ENCODE measurements at places on chromosomes 16 and 17.
A peak's percentile ranks its signal among the peaks of the same experiment; 100 is the strongest.

- H3K27ac ChIP-seq, result no peak overlapping the region
- DNase-seq, result no peak
- H3K4me1 ChIP-seq, result no peaks in the 10 kb centered on the region
Measured at GRCh38 chr17:33732116-33732515, 439.0 kb upstream of the ASIC2 start.

DNA sequence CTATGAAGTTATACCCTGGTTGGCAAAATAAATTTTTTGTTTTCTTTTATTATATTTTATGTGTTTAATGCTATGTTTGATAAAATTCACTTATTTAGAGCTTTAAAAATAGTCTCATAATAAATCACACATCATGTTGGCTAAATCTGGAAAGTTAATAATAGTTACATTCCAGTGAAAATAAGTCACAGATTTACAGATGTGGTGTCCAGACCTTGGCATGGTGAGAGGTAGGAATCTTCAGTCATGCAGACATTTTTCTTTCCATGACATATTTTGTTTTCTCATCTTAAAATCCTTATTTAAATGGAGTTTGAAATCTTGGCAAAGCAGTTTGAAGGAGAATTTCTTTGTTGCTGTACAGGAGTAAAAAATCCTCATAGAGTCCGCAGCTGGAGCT, 48.1 kb upstream of the GOSR1 start:
- H3K4me3 ChIP-seq, result no peak overlapping the region
- DNase-seq, result no peak
- no peak overlapping the region for H3K27ac ChIP-seq
- H3K4me1 ChIP-seq, result peaks cover 7% of the 10 kb centered on the region
- H3K36me3 ChIP-seq, result no peaks in the 10 kb centered on the region
- H3K27me3 ChIP-seq, result no peaks in the 10 kb centered on the region

GRCh38 chr16:23986455-23986854, 150.7 kb downstream of the PRKCB start:
- no peaks in the 10 kb centered on the region for H3K27me3 ChIP-seq
- H3K36me3 ChIP-seq, result no peaks in the 10 kb centered on the region
- no peaks in the 10 kb centered on the region for H3K4me1 ChIP-seq
- DNase-seq, result no peak
- no peak overlapping the region for H3K27ac ChIP-seq
- H3K4me3 ChIP-seq, result no peak overlapping the region

GRCh38 chr17:12616161-12616560, 49.5 kb upstream of the MYOCD start:
- no peak overlapping the region for H3K4me3 ChIP-seq
- no peaks in the 10 kb centered on the region for H3K36me3 ChIP-seq
- no peak overlapping the region for H3K27ac ChIP-seq
- no peaks in the 10 kb centered on the region for H3K27me3 ChIP-seq

DNA sequence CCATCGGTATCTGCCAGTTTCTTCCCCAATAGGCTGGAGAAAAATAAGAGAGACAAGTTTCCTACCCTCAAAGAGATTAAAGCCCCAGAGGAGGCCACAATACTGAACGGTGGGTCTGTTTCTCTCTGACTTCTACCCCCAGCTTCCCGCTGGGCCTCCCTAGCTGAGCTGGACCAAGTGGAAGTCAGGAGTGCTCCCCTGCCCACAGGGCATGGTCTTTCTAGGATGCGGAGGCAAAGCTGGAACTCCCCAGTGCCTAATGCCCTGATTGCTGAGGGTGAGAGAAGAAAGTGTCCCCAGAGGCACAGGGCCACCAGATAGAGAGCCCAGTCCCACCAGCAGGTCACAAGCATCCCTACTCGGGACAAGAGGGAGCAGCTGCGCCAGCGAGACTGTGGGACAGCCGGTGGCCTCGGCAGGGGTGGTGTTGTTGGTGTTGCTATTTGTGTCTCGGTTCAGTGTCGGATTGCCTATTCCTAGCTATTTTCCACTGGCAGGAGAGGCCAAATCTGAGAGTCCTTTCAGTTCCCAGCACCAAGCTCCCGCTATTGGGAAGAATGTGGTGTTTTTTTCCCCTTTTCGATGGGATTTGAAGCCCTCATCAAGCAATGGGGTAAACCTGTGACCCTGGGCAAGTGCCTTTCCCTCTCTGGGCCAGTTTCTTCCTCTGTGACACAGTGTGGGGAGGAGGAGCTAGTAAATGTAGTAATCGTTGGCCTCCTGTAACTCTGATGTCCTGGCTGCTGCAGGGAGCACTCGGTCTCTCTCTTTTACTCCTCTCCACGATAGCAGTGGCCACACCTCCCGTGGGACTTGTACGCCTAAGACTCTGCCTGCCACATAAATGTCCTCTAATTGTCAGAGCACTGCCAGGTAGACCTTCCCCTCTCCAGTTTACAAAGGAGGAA, 22.5 kb upstream of the TBX2 start:
- no peaks in the 10 kb centered on the region for H3K4me1 ChIP-seq
- no peaks in the 10 kb centered on the region for H3K27me3 ChIP-seq
- H3K4me3 ChIP-seq, result no peak overlapping the region
- DNase-seq, result no peak

DNA sequence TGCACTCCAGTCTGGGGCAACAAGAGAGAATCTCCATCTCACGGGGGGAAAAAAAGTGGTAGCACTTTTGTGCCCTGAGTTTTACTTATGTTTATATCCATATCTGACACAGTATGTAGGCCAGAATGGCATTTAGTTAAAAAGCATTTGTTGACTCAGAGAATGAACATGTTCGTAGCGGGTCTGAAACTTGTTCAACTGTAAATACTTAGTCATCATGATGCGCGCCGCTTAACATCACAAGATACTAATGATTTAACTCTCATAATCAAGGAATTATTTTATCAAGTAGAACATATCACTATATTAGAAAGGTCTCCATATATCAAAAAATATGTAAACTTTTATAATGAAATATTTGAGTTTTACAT, 55.3 kb upstream of the ITGA2B start:
- peak overlapping the region; percentile 80 for H3K27ac ChIP-seq
- H3K4me3 ChIP-seq, result no peak overlapping the region

DNA sequence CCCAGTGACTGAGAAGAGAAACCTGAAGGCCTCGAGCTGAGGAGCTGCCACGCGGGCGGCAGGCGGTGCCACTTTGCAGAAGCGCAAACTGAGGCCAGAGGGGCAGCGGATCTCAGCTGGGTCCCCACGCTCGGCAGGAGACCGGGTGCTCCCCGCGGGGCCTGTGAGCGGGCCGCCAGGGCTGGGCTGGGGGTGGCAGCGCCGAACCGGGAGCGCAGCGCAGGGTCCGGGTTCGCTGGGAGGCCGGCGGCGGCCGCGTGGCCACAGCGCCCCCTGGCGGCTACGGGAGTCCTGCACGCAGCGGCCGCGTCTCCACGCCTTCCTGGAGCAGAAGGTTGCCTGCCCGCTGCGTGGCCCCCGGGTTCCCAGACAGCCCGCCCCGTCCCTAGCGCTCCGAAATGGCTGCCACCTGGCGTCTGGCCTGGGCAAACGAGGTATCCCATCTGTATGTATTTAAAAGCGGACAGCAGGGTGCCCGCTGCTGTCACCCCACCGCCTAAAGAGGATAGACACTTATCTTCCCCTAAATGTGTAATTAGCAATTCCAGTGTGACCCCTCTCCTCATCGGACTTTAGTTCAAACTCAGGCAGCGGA, 96.1 kb upstream of the CDH5 start:
- peaks cover 36% of the 10 kb centered on the region for H3K4me1 ChIP-seq
- H3K27ac ChIP-seq, result no peak overlapping the region
- peak overlapping the region; percentile 12 for H3K4me3 ChIP-seq

DNA sequence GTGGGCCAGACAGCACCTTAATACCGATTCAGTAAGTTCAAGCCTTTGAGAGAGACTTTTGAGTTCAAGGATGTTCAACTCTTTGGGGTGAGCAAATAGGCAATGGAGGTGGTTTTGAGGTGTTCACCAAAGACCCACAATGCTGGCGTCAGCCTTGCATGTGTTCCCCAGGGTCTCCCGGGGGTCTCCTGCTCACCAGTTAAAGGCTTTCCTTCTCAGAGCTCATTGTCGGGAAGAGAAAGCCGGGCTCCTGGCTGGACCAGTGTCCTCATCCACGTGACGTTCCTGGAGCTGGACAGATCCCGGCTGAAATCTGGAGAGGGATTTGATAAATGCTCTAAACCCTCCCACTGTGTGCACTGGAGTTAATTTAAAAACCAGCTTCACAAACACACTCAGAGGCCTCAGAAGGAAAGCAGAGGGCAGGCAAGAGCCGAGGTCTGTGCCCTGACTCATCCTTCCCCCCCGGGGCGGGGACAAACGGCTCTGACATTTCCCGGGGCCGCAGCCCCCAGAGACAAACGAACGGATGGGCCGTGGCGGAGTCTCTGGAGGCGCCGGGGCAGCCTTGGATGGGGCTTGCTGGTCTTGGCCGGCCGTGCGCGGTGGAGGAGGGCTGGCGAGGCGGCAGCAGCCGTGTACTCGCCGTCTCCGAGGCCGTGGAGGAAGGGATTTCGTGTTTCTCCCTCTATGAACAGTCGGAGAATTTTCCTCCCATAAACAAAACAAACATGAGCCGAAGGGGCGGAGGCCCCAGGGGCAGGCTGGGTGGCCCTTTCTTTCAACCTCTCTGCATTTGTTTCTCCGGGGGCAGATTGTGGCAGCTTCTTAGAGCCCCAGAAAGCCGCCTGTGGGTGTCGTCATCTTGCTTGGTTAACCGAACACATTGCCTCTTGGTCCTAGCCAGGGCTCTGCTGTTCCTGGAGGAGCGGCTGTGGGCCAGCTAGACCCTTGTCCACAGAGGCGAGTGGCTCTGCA, 94.2 kb downstream of the NTN1 start:
- no peaks in the 10 kb centered on the region for H3K4me1 ChIP-seq
- no peak overlapping the region for H3K4me3 ChIP-seq
- no peak overlapping the region for H3K27ac ChIP-seq
- no peak for DNase-seq
- H3K36me3 ChIP-seq, result no peaks in the 10 kb centered on the region

DNA sequence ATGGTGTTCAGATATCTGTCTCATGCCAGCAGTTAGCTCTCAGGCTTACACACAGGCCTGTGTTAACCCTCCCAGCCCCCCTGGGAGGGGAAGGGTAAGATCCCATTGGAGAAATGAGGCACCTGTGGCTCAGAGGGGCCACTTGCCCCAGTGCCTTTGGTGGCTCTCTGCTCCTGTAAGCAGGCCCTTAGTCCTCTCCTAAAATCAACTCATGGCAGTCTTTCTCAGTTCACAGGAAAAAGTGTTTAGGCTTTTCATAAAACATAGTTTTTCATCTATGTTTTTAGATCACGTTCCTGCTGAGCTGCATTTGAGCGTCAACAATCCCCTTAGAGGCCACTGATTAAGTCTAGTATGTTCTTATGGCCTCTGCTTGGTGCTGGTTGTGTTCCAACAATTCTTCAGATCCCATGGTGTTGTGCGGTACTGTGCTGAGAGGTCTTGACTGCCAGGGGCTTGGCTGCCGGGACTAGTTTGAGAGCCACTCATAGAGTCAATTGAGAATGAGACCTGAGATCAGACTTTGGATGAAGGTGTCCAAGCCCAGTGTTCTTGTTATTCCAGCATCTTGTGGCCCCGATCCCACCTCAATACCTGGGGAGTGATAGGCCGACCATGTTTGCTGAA, 10.6 kb downstream of the TAOK2 start:
- H3K27ac ChIP-seq, result no peak overlapping the region
- no peaks in the 10 kb centered on the region for H3K27me3 ChIP-seq
- H3K4me3 ChIP-seq, result no peak overlapping the region
- H3K4me1 ChIP-seq, result no peaks in the 10 kb centered on the region
- no peak for DNase-seq
- H3K36me3 ChIP-seq, result peaks cover 65% of the 10 kb centered on the region

- no peak for DNase-seq
- peaks cover 4% of the 10 kb centered on the region for H3K27me3 ChIP-seq
- no peaks in the 10 kb centered on the region for H3K36me3 ChIP-seq
- H3K4me3 ChIP-seq, result no peak overlapping the region
- no peak overlapping the region for H3K27ac ChIP-seq
Measured at GRCh38 chr17:10073941-10074340, 124.5 kb downstream of the GAS7 start.

GRCh38 chr17:607361-608147, 107.1 kb downstream of the VPS53 start:
- H3K27me3 ChIP-seq, result no peaks in the 10 kb centered on the region
- H3K4me3 ChIP-seq, result no peak overlapping the region
- H3K36me3 ChIP-seq, result peaks cover 5% of the 10 kb centered on the region
- DNase-seq, result no peak

DNA sequence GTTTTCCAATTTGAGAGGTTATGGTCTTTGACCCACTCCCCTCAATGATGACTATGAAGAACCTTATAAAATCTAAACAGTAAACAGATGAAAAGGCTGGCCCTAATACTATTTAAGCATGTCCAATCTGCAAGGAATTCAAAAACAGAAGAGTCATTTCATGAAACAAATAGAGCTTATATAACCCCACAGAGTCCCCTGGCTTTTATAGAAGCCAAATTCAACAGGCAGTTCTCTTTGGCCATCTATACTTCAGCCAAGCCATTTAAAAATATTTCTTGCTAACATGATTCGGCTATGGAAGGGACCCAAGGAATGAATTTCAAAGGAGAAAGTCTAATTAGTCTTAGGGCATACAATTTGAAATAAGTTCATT, 43.4 kb downstream of the SPOP start:
- no peaks in the 10 kb centered on the region for H3K4me1 ChIP-seq
- H3K36me3 ChIP-seq, result no peaks in the 10 kb centered on the region
- DNase-seq, result no peak
- no peak overlapping the region for H3K4me3 ChIP-seq

- H3K27me3 ChIP-seq, result no peaks in the 10 kb centered on the region
- no peaks in the 10 kb centered on the region for H3K36me3 ChIP-seq
- no peaks in the 10 kb centered on the region for H3K4me1 ChIP-seq
Measured at GRCh38 chr17:15490634-15491261, 23.3 kb upstream of the CDRT4 start.

GRCh38 chr17:67867591-67867990, 42.3 kb downstream of the BPTF start:
- H3K27me3 ChIP-seq, result no peaks in the 10 kb centered on the region
- no peaks in the 10 kb centered on the region for H3K36me3 ChIP-seq
- DNase-seq, result no peak

GRCh38 chr17:77511514-77512061, 370.8 kb downstream of the SEC14L1 start:
- H3K27ac ChIP-seq, result no peak overlapping the region
- peaks cover 2% of the 10 kb centered on the region for H3K36me3 ChIP-seq
- DNase-seq, result no peak
- no peaks in the 10 kb centered on the region for H3K27me3 ChIP-seq
- no peak overlapping the region for H3K4me3 ChIP-seq
- H3K4me1 ChIP-seq, result peaks cover 7% of the 10 kb centered on the region

GRCh38 chr17:28282596-28282995, 36.4 kb upstream of the TMEM97 start:
- H3K27me3 ChIP-seq, result peaks cover 4% of the 10 kb centered on the region
- no peak overlapping the region for H3K4me3 ChIP-seq

GRCh38 chr17:1726626-1727257, 2.2 kb downstream of the WDR81 start:
- H3K36me3 ChIP-seq, result peaks cover 5% of the 10 kb centered on the region
- H3K27me3 ChIP-seq, result no peaks in the 10 kb centered on the region
- DNase-seq, result no peak
- H3K4me3 ChIP-seq, result no peak overlapping the region
- peaks cover 17% of the 10 kb centered on the region for H3K4me1 ChIP-seq
